Ovary (tissue), 10 donors: ENCODE measurements at places on chromosomes 3 and 15. TPM values are rescaled to one million over a fixed set of nuclear protein-coding genes. Genes with fewer than 3 reads are reported as not detected.

Gene CYP8B1
- polyA plus RNA-seq = not detected

DNA sequence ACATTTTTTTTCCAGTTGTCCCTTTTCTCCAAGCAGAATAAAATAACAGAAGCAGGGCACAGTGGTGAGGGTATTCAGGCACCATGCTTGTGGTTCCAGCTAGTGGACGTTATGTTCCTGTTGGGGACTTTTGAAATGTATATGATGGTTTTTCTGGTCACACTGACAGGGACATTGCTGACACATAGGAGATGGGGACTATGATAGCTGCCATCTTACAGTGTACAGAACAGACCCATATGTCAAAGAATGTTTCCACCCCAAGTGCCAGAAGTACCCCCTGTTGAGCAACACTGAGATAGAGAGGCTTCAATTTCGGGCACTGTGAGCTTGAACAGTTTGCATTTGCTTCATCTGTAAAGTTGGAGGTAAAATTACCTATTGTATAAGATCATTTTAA is 38.6 kb downstream of the MCTP2 start:
- DNase-seq = no peak

Gene GABRA5
- not detected for polyA plus RNA-seq

- DNase-seq = no peak
These were observed 101.1 kb upstream of the IGF1R start for GRCh38 chr15:98547275-98547674.

Gene PDZRN3
- 102 TPM for polyA plus RNA-seq

GRCh38 chr3:51684971-51685751 is 14.1 kb downstream of the TEX264 start:
- DNase-seq = no peak

Gene DUOXA1
- polyA plus RNA-seq = 0.51 TPM

GRCh38 chr15:35087759-35088158 is 2.7 kb upstream of the NANOGP8 start:
- no peak for DNase-seq

DNA sequence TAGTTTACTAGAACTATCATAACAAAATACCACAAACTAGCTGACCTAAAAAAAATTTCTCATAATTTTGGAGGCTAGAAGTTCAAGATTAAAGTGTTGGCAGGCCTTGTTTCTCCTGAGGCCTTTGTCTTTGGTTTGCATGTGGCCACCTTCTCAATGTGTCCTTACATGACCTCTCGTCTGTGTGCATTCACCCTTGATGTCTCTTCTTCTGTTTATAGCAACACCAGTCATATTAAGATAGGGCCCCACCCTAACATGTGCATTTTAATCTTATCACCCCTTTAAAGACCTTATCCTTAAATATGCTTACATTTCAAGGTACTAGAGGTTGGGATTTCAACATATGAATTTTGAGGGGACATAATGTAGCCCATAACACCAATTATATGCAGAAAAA is 177.0 kb downstream of the ZBBX start:
- no peak for DNase-seq

DNA sequence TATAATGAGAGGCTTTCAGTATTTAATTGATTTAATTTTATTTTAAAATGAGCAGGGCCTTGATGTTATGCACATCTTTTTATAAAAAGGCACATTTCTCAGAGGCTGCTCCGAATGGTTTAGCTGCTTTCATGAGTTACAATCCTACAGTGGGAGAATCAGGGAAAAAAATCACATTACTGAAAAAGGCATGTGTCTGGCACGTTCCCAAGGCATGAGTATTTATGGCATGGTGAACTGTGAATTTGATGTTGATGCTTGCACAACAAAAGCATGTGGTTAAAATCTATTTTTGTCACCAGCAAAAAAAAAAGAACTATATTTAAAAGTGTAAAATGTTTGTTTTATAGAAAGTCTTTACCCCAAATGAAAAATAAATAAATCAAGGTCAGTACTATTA is 485.2 kb upstream of the ROBO2 start:
- DNase-seq = no peak

Gene IL17RC
- 14.2 TPM for polyA plus RNA-seq

- no peak for DNase-seq
These were observed 218.0 kb downstream of the ZBTB20 start for GRCh38 chr3:114928989-114929640.

- DNase-seq = peak; percentile 80
These were observed 166.1 kb downstream of the ZNF621 start for GRCh38 chr3:40690749-40691451.

Gene ARPIN
- 28.3 TPM for polyA plus RNA-seq

Gene ZNF80
- polyA plus RNA-seq = not detected

- no peak for DNase-seq
These were observed 84.5 kb upstream of the STT3B start for GRCh38 chr3:31448035-31448881.

Gene RCCD1
- polyA plus RNA-seq = 8.7 TPM

DNA sequence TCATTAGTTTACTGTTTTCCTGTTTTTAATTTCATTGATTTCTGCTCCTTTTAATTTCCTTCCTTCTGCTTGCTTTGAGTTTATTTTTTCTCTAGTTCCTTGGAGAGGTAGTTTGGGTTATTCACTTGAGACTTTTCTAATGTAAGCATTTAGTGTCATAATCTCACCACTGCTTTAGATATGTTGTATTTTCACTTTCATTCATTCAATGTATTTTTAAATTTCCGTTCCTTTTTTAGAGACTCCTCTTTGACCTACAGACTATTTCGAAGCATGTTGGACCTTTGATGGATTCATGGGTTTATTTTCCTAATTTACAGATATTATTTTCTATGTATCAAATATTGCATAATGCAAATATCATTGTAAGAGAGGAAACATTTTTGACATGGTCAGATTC is 23.3 kb downstream of the KLHL18 start:
- no peak for DNase-seq

Gene SH3GL3
- 0.41 TPM for polyA plus RNA-seq

DNA sequence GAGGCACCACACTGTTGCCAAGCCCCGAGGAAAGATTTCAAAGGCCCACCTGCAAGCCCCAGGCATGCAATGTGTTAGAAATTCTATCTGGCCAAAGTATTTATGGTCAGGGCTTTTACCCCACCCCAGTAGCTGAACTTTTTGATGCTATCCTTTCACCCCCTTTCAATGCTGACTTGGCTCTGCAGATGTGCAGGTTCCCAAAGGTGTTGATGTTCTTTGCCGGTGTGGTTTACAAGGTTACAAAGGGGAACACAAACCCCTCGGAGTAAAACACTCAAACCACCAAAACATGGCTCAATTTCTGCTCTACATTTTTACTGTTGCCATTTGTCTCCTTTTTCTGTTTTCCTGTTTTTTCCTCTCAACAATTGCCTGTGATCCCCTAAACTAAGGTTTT is 145.4 kb upstream of the BNIP2 start:
- no peak for DNase-seq

Gene ZSCAN29
- 8.5 TPM for polyA plus RNA-seq

- no peak for DNase-seq
These were observed 11.4 kb downstream of the CPOX start for GRCh38 chr3:98582042-98582441.

- peak; percentile 77 for DNase-seq
These were observed 60.5 kb downstream of the XXYLT1 start for GRCh38 chr3:195210266-195210973.

DNA sequence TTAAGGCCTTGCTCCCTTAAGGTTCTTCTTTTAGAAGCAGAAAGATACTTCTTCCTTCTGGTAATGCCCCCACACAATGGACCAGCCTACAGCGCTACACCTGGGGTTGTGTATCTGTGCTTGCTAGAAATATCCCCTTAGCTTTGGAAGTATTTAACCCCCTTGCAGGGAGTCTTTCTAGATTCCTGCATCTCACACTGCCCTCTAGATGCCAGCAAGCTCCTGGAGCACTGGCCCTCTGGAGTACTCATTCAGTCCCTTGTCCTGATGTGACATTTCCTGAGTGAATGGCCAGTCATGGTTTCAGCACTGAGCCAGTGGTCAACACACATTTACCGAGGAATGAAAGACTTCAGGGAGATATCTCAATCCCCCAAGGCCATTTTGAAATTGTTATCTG is 30.4 kb upstream of the RBP2 start:
- no peak for DNase-seq

GRCh38 chr3:141386611-141387111 is 18.4 kb downstream of the ZBTB38 start:
- DNase-seq = no peak

DNA sequence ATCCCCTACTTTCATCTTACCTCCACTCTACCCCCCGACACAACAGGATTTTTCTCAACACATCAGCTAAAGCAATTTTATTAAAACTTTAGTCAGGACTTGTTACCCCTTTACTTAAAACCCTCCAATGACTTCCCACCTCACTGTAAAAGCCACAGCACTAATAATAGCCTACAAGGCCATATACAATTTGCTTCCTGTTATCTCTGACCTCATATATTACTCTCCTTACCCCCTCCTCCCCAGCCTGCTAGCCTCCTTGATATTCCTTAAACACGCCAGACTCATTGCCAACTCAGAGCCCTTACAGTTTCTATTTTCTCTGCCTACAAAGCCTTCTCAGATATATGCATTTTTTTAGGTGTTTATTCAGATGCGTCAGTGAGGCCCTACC is 54.4 kb downstream of the DCUN1D1 start:
- DNase-seq = no peak

Gene RETNLB
- polyA plus RNA-seq = not detected

- DNase-seq = no peak
These were observed 121.9 kb downstream of the C3orf70 start for GRCh38 chr3:185030951-185031350.

Gene KLHL40
- not detected for polyA plus RNA-seq

DNA sequence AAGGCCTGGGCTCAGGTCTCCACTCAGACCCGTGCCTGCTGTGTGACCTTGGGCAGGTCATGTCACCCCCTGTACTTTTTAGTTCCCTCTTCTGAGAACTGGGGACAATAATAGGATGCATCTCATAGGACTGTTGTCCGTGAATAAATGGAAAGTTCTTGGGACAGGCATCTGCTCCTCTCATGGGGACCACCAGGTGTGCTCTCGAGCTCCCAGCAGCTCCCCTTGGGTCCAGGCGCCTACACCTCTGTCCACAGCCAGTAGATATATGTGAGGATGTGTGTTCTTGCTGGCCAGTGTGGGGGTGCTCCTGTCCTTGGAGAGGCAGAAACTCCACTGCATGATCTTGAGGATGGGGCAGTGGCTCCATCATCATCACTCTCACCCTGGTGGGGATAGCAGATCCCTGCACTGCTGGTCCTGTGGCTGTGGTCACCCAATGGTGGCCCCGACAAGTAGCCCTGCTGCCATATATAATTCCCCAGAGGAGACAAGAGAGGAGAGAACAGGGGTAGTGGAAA is 257.6 kb upstream of the TLE3 start:
- no peak for DNase-seq

- no peak for DNase-seq
These were observed 28.8 kb upstream of the CDIN1 start for GRCh38 chr15:36550650-36551049.

GRCh38 chr3:115077501-115078250 is 69.4 kb downstream of the ZBTB20 start:
- DNase-seq = no peak

Gene GOLGA8J
- polyA plus RNA-seq = not detected

- DNase-seq = peak; percentile 60
These were observed 33.1 kb downstream of the DZIP1L start for GRCh38 chr3:138082085-138082991.

Gene ARL8B
- 34.2 TPM for polyA plus RNA-seq

DNA sequence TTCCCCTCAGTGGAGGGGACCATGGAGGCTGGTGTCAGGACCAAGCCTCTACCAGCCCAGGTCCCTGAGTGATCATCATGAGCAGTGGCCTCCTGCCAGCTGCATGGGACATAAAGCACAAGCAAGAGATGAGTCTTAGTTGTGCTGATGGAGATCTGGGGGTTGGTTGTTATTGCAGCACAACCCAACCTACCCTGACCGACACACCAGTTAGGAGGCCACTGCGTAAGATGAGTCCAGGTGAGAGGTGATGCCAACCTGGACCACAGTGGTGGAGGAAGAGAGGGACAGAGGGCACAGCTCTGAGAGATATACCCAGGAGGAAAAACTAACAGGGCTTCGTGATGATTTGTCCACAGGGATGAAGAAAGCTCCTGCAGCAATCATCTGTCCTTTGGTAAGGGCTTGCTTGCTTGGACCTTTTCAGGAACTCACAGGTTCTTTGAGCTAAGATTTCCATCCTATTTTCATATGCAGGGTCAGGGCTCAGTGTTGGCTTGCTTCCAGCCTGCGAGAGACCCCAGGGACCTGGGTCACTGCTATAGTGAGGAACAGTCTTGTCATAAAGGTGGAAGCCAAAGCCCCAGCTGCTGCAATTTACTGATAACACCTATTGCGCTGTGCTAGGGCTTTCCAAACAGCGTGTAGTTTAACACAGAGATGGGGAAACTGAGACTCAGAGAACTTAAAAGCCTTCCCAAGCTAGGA is 8.1 kb downstream of the RASGRF1 start:
- DNase-seq = no peak

GRCh38 chr3:128078322-128078721 is 26.1 kb downstream of the SEC61A1 start:
- DNase-seq = no peak

Gene EPHA3
- polyA plus RNA-seq = 4.2 TPM

Gene CCNB2
- 2.5 TPM for polyA plus RNA-seq
